ENCODE measurements at places on chromosomes 7 and 10.

DNA sequence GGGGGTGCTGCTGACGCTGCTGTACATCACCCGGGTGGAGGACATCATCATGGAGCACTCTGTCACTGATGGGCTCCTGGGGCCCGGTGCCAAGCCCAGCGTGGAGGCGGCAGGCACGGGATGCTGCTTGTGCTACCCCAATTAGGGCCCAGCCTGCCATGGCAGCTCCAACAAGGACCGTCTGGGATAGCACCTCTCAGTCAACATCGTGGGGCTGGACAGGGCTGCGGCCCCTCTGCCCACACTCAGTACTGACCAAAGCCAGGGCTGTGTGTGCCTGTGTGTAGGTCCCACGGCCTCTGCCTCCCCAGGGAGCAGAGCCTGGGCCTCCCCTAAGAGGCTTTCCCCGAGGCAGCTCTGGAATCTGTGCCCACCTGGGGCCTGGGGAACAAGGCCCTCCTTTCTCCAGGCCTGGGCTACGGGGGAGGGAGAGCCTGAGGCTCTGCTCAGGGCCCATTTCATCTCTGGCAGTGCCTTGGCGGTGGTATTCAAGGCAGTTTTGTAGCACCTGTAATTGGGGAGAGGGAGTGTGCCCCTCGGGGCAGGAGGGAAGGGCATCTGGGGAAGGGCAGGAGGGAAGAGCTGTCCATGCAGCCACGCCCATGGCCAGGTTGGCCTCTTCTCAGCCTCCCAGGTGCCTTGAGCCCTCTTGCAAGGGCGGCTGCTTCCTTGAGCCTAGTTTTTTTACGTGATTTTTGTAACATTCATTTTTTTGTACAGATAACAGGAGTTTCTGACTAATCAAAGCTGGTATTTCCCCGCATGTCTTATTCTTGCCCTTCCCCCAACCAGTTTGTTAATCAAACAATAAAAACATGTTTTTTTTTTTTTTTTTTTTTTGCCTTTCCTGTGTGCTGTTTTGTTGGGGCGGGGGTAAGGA lies 55.8 kb downstream of the TSPAN15 start:
- DNase-seq = no peak

- no peak for DNase-seq
Observed at GRCh38 chr10:95457319-95457886, 103.8 kb downstream of the SORBS1 start.

GRCh38 chr7:51013218-51013786 lies 230.6 kb upstream of the GRB10 start:
- no peak for DNase-seq

GRCh38 chr7:92634924-92635519 lies 44.8 kb upstream of the FAM133B start:
- DNase-seq = peak; percentile 75

- DNase-seq = no peak
Observed at GRCh38 chr7:9796241-9796640, 1177.4 kb upstream of the PHF14 start.

DNA sequence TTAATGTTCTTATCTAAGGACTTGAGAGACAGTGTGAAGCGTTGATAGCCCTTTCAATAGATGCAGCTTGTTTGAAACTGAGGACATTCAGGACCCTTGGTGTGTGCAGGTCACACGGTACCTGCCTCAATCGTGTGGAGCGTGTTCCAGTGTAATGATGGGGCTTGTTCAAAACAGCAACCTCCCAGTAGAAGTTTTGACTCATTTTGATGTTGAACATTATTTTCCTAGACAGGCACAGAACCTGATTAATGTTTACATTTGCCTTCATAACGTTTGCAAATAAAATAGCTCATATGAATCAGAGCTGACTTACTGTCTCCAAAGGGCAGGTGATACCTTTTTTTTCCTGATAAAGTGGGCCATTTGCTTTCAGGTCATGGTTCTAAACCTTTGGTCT lies 21.3 kb downstream of the RBM17 start:
- DNase-seq = no peak

- no peak for DNase-seq
Observed at GRCh38 chr10:75342397-75342796, 59.2 kb downstream of the ZNF503 start.

DNA sequence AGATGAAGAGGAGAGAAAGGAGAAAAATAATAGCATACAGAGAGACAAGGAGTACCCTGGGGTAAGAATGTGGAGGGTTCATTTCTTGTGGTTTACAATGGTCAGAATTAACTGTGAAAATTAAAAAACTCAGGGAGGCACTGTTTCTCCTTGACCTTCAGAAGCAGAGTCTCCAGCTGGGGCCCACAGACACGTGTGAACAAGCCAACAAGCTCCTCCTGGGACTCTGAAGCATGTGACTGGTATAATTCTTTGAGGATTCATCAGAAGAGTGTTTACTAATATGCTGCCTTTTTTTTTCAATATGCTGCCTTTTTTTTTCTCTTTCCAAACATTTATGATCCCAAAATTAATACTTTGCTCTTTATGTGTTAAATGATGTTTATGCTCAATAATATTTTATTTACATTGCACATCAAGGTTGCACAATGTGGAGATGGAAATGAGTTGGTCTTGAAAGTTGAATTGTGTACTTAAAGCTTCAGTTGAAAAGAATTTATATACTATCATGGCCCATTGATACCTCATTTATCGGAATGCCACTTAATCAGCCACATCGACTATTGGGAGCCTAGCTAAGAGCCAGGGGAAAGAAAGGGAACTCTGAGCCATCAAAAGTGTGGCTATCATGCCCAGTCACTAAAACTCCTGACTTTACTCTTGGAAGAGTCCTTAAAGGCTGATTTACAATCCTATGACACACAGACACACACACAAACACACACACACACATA lies 134.7 kb upstream of the RHOBTB1 start:
- no peak for DNase-seq

- DNase-seq = no peak
Observed at GRCh38 chr10:129459762-129460539, 7.1 kb upstream of the MGMT start.

DNA sequence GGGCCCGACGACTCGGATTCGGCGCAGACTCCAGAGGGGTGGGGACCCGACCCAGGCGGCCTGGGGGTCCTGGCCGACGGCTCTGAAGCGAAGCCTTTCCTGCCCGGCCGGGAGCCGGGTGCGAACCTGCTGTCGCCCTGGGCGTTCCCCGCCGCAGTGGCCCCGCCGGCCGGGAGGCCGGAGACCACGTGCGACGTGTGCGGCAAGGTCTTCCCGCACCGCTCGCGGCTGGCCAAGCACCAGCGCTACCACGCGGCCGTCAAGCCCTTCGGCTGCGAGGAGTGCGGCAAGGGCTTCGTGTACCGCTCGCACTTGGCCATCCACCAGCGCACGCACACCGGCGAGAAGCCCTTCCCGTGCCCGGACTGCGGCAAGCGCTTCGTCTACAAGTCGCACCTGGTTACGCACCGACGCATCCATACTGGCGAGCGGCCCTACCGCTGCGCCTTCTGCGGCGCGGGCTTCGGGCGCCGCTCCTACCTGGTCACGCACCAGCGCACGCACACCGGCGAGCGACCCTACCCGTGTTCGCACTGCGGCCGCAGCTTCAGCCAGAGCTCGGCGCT lies 15.4 kb downstream of the ZNF316 start:
- DNase-seq = no peak

GRCh38 chr10:6200734-6201515 lies 1.8 kb upstream of the PFKFB3 start:
- DNase-seq = no peak

GRCh38 chr7:28649189-28649588 lies 236.9 kb downstream of the CREB5 start:
- DNase-seq = no peak

GRCh38 chr7:16935341-16935735 lies 53.6 kb upstream of the AGR3 start:
- peak; percentile 11 for DNase-seq

DNA sequence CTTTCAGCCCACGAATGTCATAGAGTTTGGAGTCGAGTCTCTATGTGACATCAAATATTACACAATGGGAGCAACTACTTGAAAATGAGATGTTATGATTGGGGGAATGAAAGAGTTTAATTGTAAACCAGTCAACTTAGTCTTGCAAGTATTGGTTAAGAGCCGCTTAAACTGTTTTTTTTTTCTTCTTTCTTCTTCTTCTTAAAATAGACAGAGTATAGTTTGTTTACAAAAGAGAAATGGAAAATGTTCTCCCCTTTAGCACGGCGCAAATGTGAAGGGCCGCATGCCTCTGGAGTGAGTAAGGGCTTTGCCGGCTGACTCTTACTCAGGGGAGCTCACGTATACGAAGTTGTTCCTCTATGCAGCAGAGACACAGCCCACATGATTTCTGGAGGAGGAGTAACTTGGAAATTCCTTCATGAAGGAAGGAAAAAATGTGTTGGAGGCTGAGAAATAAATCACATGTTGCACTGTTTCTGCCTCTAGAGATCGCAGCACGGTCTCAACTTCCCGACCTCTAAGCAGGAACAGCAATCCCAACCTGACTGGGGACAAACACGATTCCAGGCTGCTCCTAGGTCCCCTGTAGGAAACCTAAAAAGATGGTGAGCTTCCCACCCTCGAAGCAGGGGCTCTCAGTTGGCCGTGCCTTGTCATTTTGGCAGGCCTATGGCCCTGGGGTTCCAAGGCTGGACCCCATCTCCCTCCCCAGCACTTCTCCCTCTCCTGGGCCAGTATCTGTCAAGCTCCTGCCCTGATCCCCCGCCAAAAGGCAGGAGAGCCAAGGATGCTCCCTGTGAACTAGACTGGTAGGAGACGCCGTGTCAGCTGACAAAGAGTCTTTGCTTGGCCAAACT lies 44.8 kb downstream of the MYOF start:
- DNase-seq = peak; percentile 99

GRCh38 chr7:4383584-4383983 lies 298.5 kb upstream of the FOXK1 start:
- DNase-seq = no peak

DNA sequence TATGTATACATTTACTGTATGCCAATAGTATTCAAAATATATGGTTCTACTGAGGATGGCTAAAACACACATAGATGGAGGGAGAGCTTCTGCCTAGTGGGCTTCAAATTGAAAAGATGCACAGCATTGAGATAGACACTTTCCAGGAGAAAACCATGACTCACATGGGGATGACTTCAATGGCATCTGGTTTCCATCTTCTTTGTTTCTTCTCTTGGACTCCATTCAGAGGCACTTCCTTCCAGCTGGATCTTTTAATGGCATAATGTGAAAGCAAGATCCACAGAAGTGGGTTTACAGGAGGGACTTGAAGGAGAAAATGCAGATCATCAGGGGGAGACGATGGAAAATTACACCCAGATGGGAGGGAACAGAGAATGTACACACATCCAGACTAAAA lies 84.9 kb downstream of the ZNF365 start:
- peak; percentile 75 for DNase-seq

DNA sequence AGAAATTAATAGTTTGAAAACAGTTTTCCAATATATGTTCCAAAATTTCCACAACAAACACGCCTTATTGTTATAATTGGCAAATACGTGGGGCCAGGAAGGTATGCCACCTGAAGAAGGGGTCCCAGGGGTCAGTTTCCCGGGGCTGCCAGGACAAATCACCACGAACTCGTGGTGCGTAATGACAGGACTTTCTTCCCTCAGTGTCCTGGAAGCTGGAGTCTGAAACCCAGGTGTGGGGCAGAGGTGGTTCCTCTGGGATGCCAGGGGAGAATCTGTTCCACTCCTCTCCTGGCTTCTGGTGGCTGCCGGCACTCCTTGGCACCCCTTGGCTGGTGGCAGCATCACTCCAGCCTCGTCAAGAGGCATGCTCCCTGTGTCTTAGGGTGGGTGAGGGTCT lies 56.7 kb downstream of the CHST15 start:
- DNase-seq = no peak

- peak; percentile 81 for DNase-seq
Observed at GRCh38 chr7:117259615-117260014, 63.2 kb downstream of the WNT2 start.

DNA sequence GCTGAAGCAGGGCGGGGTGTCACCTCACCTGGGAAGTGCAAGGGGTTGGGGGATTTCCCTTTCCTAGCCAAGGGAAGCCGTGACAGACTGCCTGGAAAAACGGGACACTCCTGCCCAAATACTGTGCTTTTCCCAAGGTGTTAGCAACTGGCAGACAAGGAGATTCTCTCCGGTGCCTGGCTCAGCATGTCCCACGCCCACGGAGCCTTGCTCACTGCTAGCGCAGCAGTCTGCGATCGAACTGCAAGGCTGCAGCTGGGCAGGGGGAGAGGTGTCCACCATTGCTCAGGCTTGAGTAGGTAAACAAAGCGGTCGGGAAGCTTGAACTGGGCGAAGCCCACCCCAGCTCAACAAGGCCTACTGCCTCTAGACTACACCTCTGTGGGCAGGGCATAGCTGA lies 80.9 kb upstream of the DNAJB12 start:
- DNase-seq = no peak

- DNase-seq = no peak
Observed at GRCh38 chr10:123637326-123637880, 28.8 kb upstream of the GPR26 start.

DNA sequence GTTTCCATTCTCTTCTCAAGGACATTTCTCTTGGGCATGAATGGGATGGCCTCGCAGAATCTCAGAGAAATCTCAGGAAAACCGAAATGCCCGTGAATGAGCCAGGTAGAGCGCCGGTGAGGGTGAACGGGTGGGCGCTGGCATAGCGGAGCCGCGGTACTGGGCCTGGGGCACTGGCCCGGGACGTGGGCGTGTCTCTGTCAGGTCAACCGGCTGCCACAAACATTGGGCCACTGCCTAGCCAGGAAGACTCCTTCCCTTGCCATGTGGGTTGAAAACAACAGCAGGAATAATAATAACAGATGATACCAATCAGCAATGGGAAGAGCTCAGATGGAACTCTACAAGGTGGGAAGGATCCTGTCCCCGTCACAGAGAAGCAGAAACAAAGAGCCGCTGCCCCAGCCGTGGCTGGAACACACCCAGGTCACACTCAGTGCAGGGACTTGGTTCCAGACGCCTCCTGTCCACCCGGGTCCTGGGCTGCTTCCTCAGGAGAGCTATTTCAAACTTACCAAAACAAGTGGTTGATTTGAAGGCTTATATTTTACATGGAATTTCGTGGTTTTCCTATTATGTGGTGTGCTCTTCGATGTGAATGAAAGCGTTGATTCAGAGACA lies 51.1 kb upstream of the EBF3 start:
- no peak for DNase-seq

DNA sequence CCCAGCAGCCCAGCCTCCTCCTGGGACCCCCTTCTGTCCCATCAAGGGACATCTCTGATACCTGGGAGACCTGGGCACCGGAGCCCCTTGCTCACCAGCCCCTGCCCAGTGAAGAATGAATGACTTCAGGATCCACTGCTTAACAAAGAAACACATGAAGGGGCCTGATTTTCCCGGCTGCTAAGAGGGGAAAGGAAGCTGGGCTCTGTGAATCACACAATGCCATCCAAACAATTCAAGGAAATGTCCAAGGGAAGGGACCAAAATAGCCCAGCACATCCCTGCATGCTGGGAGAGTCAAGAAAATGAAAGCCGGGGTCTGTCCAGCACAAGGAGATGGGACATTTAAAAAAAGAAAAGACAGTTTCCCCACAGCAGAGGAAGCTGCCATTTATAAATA lies 128.7 kb upstream of the JCAD start:
- no peak for DNase-seq

Measured in fibroblast of the aortic adventitia (primary cell).